HepG2 (cell line): ENCODE measurements at places on chromosomes 1 and 21.

DNA sequence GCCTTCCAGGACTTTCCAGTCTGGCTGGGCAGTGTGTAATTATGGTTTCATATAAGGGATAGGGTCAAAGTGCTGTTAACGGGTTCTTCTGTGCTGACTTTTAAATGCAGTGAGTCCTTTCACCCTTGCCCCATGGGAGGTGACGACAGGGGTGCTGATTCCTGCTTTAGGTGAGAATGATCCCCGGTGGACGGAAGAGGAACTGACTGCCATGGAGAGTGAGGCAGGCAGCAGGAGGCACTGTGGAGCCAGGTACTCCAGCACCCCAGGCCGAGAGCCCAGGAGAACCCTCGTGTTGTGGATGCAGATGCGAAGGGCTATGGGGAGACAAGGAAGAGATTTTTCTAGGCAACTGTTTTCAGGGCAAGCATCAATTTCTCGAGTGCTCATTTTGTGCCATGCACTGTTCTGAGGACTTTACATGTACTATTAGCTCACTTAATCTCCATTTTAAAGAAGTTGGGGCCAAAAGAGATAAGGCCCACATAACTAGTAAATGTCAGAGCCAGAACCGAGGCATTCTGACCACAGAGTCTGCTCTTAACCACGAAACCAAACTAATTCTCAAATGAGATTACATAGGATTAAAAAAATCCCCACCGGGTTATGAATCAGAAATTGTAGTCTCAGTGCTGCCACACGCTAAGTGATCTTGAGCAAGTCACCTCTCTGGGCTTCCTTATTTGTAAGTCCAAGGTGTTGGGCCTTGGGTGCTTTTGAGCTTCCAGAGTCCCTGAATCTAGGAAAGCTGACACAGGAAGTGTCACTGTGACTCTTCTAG, 28.2 kb downstream of the STPG1 start:
- no peak for DNase-seq

- DNase-seq = no peak
These were observed 33.8 kb downstream of the PHC2 start for GRCh38 chr1:33397125-33397506.

GRCh38 chr21:42418886-42419285, 15.2 kb downstream of the UBASH3A start:
- no peak for DNase-seq

DNA sequence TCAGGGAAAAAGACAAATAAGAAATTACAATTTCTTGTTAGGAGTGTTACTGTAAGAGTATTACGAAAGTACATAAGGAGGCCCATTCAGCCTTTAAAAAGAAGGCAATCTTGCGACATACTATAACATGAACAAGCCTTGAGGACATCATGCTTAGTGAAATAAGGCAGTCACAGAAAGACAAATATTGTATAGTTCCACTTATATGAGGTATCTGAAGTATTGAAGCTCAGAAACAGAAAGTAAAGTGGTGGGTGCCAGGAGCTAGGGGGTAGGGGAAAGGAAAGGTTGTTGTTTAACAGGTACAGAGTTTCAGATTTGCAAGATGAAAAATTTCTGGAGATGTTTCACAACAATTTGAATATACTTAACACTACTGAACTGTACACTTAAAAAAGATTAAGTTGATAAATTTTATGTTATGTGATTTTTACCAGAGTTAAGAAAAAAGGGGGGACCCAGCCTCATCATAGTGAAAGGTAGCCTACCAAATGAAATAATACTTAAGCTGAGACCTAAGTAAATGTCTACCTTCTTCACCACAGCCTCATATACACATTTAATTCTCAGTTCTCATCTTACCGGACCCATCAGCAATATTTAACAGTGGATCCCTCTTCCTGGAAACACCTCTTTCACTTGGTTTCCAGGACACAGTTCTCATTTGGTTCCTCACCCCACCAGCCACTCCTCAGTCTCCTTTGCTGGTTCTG, 19.5 kb downstream of the USP24 start:
- no peak for DNase-seq

GRCh38 chr1:152519851-152520250, 5.6 kb downstream of the CRCT1 start:
- no peak for DNase-seq

GRCh38 chr1:30274976-30275621, 448.3 kb downstream of the MATN1 start:
- no peak for DNase-seq

DNA sequence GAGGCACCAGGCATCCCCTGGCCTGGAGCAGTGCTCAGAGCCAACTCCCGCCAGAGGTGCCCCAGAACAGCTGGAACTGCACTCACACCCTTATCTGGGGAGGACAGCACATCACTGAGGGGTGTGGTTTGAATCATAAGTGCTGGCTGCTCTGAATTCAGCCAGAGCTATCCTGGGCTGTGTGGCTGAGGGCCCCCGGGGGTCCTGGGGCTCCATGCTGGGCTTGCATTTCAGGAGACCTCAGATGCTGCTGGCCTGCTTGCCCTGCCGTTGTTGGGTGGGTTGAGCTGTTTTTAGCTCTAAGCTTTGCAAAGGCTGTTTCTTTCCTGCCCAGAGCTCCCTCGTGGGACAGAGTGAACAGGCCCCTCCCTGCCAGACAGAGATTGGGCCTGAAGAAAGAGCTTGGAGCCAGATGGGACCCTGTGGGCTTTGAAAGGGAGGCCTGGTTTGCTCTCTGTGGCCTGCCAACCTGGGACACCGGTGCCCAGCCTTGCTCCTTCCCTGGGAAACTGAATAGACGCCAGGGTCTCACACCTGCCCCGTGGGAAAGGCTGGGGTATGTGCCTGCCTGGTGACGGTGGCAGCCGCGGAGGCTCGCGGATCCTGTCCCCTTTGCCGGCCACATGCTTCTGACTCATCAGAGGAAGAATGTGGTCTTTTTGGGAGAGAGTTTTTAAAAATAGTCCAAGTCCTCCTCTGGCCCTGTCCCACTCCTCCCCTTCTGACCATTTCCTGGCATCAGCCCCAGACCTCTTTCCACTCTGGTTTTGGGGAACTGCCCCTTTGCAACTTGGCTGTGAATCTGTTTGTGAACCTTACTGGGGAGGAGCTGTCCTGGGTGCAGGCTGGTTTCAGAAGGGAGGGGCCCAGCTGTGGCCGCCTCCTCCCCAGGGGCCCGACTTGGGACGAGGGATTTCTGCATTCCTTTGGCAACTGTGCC, 30.0 kb downstream of the ARHGEF10L start:
- peak; percentile 44 for DNase-seq

DNA sequence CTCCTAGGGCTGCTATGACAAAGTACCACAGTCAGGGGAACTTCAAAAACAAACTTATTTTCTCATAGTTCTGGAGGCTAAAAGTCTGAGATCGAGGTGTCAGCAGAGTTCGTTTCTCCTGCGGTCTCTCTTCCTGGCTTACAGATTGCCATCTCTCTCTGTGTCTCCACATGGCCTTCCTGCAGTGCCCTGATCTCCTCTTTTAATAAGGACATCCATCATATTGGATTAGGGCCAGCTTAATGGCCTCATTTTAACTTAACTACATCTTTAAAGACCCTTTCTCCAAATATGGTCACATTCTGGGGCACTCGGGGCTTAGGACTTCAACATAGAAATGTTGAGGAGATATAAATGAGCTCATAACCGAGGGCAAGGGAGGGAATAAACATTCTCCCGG, 12.2 kb downstream of the C1orf74 start:
- no peak for DNase-seq

GRCh38 chr1:53657891-53658396, 81.0 kb downstream of the GLIS1 start:
- DNase-seq = no peak

DNA sequence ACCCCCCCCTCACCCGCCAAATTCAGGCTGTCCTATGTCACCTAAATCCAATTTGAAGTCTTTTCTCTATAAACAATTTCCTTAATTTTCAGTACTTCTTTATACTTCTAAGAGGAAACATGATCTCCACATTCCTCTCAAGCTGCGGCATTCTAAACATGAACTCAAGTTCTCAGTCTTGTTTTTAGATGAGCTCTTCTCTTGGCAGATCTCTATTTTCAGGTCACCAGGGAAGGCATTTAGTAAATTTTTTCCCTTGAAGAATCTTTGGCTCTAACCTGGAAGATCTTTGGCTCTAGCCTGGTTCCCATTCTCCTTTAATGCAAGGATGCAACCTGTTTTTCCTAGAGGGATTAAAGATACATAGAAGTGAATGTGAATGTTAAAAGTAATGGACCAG, 193.4 kb downstream of the ATG4C start:
- DNase-seq = no peak

DNA sequence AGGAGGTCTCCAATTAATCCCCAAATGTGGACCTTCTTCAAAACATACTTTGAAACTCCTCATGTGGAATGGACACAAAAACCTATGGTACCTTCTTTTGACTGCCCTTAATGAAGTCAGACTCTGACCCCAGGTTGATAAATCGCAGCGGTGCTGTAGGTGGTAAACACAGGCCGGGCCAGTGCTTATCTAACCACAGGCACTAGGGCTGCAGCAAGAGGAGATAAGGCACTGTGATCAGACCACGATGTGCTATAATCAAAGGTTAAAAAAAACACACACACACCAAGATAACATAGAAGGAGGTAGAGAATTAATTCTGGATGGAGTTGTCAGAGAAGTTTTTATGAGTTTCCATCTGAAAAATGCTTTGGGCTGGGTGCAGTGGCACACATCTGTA, 52.3 kb upstream of the SIPA1L2 start:
- no peak for DNase-seq

GRCh38 chr1:226457307-226457712, 49.4 kb upstream of the PARP1 start:
- DNase-seq = no peak

DNA sequence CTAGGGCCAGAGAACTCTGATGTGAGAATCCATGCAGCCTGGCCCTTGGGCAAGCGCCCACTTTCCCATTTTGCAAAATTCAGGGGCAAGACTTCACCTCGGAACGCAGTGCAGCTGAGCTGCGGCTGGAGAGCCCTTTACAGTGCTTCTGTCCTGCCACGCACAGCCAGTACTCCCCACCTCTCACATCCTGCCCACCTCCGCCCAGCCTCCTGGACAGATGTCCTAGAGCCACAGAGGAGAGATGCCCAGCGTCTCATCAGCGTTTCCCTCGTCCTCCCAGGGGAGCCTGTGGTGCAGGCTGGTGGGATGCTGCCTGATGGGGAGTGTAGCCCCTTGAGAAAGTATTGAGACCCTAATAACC, 29.6 kb downstream of the RUNX3 start:
- DNase-seq = no peak

GRCh38 chr1:226972931-226973330, 32.8 kb downstream of the COQ8A start:
- no peak for DNase-seq

- DNase-seq = no peak
These were observed 96.0 kb upstream of the BTG3 start for GRCh38 chr21:17708522-17709265.

DNA sequence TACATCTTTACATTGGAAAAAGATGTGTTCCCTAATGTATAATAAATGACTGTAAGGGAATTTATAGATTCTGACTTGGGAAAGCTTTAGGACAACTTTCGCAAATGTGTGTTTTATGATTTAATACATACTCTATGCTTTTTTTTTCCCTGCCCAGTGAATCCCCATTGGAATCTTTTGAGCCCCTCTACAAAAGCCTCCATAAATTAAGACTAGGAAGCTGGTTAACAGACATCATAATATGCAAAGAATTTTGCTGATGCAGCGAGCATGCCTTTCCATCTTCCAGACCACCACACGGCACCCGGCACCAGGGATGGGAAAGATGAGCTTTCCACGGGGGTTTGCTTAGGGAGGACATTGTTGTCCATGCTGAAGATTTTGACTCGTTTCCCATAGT, 156.1 kb upstream of the IVNS1ABP start:
- DNase-seq = no peak

- peak; percentile 20 for DNase-seq
These were observed 78.9 kb downstream of the CD247 start for GRCh38 chr1:167439301-167439988.

GRCh38 chr1:114495486-114495885, 15.5 kb downstream of the TRIM33 start:
- no peak for DNase-seq

- DNase-seq = no peak
These were observed 12.5 kb downstream of the EPS15 start for GRCh38 chr1:51506537-51506936.

DNA sequence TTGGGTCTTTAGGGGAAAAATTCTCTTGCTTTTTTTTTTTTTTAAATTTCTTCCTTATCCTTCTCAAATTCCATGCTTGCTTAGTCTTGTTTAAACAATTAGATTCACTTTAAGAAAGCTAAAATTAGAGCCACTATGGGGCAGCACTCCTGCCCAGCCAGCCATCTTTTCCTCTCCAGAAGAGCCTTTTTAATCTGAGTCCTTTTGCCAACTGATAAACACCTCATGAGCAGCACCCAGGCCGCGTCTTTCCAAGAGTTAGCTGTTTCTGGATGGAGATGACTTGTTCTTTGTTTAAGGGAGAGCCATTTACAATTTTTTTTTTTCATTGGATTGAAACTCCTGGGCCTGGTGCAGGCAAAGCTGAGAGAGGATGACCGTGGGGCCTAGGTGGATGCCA, 53.3 kb upstream of the TSPAN2 start:
- DNase-seq = no peak

DNA sequence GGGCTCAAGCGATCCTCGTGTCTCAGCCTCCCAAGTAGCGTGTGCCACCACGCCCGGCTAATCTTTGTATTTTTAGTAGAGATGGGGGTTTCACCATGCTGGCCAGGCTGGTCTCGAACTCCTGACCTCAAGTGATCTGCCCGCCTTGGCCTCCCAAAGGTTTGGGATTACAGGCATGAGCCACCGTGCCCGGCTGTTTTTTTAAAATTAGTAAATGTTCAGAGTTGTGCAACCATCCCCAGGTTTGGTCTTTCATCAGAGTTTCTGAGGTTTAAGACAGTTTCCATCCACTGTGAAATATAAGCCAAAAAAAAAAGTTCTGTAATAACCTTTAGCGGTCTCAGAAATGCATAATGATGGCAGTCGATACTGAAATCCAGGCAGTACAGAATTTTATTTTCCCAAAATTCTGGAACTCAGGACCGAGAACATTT, 550 bp upstream of the SYT11 start:
- no peak for DNase-seq

- peak; percentile 10 for DNase-seq
These were observed 60.9 kb upstream of the ZNF648 start for GRCh38 chr1:182122256-182122912.

GRCh38 chr1:56403321-56403720, 176.0 kb downstream of the PLPP3 start:
- DNase-seq = no peak

GRCh38 chr1:61079296-61079897, 3.0 kb upstream of the NFIA start:
- no peak for DNase-seq
